Stimulated activated CD8-positive, alpha-beta memory T cell treated with anti-CD3 and anti-CD28 coated beads, Interleukin-7, amount 100 ng/mL, for 1 hour (primary cell): ENCODE measurements at places on chromosomes 1 and 21.

DNA sequence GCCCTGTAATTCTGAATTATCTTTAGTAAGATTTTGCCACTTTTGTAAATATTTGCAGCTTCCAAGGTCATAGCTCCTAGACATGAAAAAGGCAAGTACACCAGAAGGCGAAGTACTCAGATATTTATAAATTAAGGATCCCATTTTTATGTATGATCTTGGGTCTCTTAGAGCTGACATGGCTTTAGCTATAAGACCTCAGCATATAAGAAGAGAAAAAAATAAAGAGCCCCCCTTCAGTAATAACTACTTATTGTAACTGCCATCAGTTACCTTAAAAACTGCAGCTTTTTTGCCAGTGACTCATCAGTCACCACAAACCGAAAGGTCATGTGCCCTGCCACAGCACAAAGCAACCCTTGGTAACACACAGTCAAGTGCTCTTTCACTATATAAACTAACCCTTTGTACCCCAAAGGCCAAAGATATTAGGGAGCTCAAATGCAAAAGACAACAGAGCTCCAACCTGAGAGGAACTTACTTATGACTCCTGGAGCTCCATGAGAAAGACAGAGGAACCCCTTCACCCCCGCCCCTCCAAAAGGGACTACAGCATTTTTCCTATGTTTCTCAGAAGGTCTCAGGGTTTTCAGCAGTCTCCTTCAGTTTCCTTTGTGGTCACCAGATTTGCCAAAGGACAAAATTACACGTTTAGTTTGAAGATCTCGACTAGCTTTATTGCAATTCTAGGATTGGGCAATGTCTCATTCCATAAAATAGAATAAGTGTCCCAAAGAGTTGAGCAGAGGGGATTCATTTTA is 219.8 kb upstream of the DUSP10 start:
- DNase-seq: peak; percentile 24

DNA sequence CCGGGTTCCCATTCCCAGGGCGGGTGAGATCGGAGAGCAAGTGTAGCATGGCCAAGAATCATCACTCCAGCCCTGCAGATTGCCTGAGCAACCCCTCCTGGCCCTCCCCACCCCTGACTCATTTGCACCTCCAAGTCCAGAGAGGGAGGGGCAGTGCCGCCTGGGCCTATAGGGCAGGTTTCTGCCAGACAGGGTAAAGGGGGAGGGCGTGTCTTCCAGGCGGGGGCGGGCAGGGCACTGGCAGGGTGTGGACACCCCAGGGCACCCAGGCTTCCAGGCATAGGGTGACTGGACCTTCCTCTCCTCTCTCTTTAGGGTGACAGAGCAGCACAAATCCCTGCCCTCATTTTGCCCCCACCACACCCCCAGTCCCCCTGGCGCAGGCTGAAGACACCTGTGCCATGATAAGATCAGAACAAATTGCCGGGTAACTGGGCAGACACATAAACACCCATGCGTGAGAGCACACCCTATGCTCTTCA is 3.2 kb upstream of the CRYBG2 start:
- no peak for DNase-seq

DNA sequence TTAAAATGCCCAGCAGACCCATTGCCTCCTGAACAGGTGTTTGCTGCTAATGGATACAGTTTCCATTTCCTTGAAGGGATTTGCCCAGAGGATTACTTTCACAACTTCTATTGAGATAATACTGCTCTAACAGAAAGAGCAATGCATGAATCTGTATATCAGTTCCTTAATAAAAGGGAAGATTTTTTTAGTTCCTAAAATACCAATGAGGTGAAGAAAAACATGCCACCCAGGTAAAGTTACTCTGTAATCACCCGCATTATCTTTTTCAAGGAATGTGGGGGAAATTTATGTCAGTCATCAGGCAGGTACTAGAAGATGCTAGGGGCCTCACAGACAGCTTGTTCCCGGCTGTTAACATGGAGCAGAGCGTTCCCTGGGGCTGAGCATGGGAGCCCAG is 41.1 kb downstream of the KCNJ15 start:
- DNase-seq: no peak

GRCh38 chr1:220928725-220929300 is 49.6 kb downstream of the HLX start:
- no peak for DNase-seq

- no peak for DNase-seq
Measured at GRCh38 chr1:157043685-157044084, 1.9 kb downstream of the ARHGEF11 start.

GRCh38 chr1:33502726-33503125 is 30.3 kb downstream of the ZSCAN20 start:
- no peak for DNase-seq

DNA sequence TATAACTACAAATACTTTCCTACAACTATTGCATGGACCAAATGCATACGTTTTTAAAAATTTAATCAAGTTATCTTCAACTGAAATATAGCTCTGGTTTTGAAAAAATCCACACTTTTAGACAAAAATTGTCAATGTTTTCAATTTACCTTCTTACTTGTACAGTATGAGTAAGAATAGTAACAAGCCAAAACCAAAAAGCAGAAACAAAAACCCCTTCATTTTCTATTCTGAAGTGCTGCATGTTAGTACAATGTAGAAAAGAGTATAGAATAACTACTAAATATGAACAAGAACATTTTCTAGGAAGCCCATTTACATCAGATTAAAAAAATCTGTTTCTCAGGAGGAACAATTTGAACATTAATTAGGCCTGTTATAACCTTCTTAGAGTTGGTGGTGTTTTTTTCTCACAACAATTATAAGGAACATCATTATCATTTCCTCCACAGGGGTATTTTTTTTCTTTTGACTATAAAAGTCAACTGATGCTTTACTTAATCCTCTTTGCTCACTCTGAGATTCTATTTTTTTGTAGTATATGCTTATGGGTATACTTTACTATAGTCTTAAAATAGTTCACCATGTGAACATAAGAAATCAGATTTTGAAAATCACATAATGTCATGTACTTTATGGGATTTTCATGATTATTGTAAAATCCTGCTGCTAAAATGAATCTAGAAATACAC is 475.4 kb downstream of the PTBP2 start:
- no peak for DNase-seq

- no peak for DNase-seq
Measured at GRCh38 chr21:44865561-44866280, 7.8 kb downstream of the PTTG1IP start.

DNA sequence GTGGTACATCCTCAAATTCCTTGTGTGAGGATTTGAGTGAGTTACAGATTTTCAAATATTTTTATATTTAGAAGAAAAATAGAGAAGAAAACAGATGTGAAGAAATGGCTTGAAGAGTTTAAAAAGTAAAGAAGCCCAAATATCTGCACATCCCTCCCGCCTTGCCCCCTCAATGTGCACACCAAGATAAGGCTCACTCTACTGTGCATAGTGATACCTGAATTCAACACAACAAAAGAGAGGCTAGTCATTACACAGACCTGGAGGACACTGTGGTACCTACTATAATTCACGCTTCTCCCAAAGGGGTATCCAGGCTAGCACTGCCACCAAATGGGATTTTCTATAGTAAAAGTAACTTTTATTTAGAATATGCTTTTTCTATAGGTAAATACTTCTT is 44.0 kb upstream of the SYT2 start:
- DNase-seq: no peak

DNA sequence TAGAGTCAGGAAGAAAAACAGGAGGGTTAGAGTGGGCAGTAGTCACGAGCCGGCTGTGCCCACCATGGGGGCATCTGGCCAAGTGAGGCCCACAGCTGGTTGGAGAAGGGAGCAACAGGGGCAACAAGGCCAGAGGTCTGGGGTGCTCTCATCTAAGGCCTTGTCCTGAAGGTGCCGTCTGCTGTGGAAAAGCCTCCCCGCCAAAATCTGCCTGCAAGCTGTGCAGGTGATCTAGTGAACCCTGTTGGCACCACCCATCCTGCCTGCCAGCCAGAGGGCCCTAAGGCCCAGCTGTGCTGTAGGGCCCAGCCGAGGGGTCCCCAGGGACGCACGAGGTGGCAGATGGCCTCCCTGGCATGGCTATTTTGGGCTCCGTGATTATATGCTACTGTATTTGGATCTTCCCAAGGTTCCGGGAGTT is 51.3 kb downstream of the LGR6 start:
- DNase-seq: no peak

- DNase-seq: no peak
Measured at GRCh38 chr1:25869909-25870606, 5.5 kb downstream of the PAQR7 start.

GRCh38 chr1:84374991-84375696 is 23.1 kb upstream of the DNASE2B start:
- no peak for DNase-seq

DNA sequence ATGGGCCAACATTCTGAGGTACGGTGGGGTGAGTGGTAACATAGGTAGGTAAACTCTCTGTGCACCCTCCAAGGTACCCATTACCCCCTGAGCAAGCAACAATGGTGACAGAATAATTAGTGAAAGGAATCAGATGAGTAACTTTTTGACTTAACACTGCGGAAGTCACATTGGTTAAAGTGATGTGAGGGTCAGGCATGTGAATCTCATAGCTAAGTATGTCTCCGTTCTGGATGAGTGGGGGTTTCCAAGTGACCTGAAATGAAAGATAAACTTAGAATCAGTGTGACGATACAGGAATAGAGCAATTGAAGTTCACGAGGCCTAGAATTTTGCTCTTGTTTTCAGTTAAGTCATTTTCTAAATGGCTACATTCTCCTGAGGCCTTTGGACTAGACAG is 311.7 kb downstream of the KCTD3 start:
- no peak for DNase-seq

GRCh38 chr1:31742462-31743212 is 21.5 kb downstream of the ADGRB2 start:
- DNase-seq: no peak
